GOT3 (cell line): ENCODE measurements at places on chromosomes 7 and 10.

- DNase-seq: no peak
These were observed 16.6 kb upstream of the FAS start for GRCh38 chr10:88974012-88974411.

- DNase-seq: no peak
These were observed 233.1 kb downstream of the PARD3 start for GRCh38 chr10:34581801-34582532.

- DNase-seq: no peak
These were observed 62.1 kb downstream of the CRPPA start for GRCh38 chr7:16359216-16359615.

GRCh38 chr7:21542891-21543527 lies at the start of gene DNAH11:
Gene DNAH11 (plus strand): TSS chr7:21543039. CDS start chr7:21543246, 207 bp downstream.
- DNase-seq: no peak

DNA sequence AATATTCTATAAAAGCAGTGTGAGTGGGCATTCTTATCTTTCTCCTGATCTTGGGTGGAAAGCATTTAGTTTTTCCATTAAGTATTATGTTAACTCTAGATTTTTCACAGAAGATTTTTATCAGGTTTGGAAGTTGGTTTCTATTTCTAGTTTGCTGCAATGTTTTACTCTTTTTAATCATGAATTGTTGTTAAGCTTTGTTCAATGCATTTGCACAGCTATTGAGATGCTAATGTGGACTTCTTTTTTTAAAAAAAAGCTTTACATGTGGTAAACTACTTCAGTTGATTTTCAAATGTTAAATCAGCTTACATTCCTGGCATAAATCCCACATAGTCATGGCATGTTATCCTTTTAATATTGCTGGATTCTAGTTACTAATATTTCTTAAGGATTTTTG lies 363.6 kb upstream of the NRP1 start:
- no peak for DNase-seq

- no peak for DNase-seq
These were observed at the start of gene CDHR1 for GRCh38 chr10:84194424-84195043. Gene CDHR1 (plus strand): TSS chr10:84194537. CDS start chr10:84194761, 224 bp downstream.

GRCh38 chr7:31492086-31492485 lies 21.8 kb upstream of the ITPRID1 start:
- DNase-seq: no peak

DNA sequence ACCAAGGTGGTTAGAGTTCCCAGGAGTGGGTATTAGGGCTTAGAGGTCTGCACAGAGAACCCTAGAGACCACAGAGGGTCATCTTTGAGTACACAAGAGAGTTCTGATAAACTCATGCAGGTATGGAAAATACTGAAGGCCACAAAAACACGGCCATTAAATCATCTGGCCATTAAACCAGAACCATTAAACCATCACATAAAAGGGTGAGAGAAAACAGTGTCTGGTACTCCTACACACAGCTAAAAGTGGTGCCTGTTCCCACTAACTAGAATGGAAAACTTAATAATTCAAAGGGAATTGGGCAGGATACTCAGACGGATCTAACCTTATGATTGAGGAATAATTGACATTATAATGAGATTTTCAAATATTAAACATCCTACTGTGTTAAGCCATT lies 679.4 kb downstream of the TNS3 start:
- DNase-seq: no peak

DNA sequence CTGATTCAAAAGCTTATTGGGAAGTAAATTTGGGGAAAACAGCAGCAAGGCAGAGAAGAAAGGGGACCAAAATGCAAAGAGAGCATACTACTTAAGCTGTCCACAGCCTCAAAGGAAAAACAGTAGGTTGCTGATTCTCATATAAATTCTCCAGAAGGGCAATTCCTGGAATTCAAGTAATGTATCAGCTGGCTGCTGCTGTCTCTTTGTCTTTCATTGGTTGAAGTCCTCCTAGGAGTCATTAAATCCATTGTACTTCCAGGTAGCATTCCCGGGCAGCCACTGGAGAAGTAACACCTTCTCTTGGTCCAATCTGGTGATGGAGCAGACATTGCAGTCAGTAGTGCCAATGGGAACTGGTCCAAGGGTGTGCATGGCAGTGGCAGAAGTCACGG lies 22.7 kb downstream of the BET1 start:
- no peak for DNase-seq

DNA sequence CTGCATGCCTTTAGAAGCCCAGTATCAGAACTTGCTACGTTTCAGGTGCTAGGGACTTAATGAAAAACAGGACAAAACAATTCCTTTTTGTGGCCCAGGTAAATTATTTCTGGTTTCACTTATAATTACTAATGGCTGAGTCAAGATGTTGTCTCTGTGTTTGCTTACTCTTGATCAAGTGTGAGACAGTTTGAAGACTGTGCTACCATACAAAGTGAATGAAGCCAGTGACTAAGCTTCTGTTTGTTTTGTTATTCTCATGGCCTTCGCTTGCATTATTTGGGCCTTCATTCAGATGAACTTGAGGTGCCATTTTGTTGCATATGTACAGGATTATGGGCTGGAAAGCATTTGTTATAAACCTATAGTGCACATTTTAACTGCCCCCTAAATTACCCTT lies 17.9 kb downstream of the SMNDC1 start:
- no peak for DNase-seq

DNA sequence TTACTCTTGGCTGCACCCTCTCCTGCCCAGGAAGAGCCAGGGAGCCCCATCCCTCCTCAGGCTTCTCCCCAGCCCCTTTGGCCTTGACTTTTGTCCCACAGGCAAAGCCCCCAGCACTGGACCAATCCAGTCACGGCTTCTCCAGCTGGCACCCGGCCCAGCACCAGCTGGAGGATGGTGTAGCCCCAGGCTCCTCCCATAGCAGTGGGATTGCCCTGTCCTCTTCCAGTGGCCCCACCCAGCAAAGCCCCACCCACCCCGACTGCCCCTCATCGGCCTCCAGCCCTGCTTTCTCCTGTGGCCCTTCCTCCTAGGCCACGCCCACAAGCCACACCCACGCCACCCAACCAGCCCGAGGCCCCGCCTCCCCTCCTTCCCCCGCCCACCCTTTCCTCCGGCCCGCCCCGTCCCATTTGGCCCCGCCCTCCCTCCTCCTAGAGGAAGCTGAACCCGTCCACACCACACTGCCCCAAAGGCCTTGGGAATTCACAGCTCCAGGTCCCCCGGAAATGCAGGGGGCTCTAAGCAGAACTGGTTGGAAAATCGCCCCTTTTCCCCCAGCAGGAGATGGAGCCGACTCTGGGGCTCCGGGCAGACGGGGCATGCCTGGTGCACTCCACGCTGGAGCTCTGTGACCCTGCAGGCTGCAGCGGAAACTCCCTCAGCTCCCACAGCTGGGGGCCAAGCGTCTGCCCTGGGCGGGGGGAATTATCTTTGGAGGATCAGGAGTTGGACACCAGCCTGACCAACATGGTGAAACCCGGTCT lies 25.2 kb downstream of the GET4 start:
- no peak for DNase-seq

- DNase-seq: no peak
These were observed 450.9 kb upstream of the VSTM2A start for GRCh38 chr7:54091322-54091721.

DNA sequence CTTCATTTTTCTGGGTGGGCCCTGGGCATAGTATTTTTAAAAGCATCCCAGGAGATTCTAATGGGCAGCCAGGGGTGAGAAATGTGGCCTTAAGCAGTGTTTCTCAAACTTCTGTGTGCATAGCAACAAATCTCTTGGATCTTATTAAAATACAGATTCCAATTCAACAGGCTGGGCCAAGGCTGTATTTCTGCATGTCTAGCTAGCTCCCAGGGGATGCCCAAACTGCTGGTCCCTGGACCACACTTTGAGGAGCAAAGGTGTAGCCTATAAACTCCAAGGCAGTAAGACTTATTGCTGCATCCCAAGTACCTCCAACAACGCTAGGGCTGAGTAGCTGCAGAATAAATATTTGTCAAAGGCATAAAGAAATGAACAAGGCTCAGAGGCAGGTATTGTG lies 292.9 kb upstream of the ZMIZ1 start:
- DNase-seq: no peak

DNA sequence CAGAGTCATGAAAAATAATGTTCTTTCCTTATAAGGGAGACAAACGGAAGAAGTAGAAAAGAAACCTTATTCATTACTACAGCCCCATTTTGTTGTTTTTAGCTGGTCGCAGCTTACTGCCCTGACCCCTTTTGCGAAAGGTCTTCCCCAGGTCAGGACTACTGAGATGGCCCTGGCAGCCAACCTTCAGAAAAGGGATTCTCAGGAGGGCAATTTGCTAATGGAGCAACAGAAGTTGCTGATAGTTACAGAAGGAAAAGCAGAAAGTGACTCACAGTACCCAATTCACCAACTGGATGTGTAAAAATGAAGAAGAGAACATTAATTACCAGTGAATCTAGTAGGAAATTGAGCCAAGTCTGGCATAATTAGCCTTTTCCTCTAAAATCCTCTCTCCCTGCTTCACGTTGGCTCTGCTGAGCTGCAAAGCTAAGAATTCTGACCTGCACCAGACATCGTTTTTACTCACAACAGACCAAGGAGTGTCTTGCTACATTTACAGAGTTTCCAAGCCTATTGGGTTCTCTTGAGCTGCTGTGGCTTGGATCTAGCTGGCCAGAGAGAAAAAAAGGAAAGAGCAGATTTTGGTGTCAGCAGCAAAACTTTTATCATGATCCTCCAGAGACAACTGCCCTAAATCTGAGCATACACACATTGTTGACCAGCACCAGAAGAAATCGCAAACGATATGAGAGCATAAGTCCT lies 499.9 kb upstream of the FZD8 start:
- no peak for DNase-seq

- DNase-seq: no peak
These were observed 19.1 kb downstream of the ABLIM1 start for GRCh38 chr10:114638821-114639625.

DNA sequence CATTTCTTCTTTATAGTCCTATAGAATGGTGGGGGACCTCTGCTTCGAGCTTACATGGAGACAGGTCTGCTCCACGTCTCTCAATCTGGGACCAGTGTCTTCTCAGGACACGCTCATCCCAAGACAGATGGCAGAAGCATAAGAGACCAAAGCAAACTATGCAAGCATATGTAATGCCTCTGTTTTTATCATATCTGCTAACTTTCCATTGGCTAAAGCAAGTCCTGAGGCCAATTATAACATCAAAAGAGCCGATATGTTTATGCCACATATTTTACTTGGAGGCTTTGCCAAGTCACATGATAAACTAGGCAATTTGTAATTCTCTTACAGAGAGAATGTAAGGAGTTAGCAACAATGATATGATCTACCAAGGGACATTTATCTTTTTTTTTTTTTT lies 102.6 kb upstream of the NRBF2 start:
- DNase-seq: no peak

GRCh38 chr7:74375726-74376220 lies 77.9 kb upstream of the GTF2IRD1 start:
- DNase-seq: no peak

DNA sequence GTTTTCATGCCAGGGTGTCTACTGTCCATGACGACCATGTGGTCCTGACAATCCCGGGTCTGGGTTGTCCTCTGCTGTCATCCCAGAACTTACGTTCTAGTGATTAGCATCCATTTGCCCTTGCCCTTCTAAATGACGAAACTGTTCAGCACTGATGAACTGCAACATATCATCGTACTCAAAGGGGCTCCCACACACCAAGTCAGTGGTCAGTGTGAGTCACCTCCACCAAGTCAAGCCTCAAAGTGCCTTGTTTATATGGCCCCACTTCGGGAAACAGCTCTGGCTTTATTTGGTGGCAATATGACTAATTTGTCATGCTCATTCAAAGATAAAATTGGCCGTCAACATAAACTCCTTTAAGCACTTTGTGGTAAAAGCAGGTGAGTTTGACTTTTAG lies 110.7 kb downstream of the FRMD4A start:
- no peak for DNase-seq

- no peak for DNase-seq
These were observed 168.7 kb downstream of the CUX1 start for GRCh38 chr7:101985903-101986734.

DNA sequence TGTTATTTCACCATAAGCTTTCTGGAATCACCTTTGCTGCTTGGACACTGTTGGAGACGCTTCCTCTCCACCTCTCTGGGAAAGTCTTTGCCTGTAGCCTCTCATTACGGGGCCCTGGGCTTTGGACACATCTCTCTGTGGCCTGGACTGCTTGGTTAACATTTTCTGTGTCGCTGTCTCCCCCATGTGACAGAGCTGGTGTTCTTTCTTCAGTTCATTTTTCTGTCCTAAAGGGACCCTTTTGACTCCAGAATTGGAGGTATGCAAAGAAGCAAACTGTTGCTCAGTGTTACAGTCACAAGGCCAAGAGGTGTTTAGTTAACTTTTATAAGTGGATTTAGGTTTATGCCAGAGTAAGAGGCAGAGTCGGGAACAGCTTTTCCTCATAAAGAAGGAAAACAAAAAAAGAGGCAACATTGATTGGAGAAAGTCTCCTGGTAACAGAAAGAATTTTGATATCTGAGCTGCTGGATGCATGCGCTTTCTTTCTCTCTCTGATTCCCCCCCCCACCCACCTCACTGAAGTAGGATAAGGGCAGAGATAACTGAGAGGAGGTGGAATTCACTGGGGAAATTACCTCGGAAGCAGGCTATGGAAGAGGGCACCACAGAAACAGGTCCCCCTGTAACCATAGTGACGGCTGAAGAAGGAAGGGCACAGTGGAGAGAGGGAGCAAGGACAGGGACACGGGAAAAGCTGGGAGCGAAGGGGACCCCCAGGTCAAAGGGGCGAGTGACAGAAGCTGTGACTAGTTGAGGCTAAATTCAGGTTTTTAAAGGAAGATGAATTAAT lies 57.8 kb downstream of the LGI1 start:
- DNase-seq: no peak

- DNase-seq: no peak
These were observed 30.5 kb downstream of the LRMDA start for GRCh38 chr10:75461672-75462649.

DNA sequence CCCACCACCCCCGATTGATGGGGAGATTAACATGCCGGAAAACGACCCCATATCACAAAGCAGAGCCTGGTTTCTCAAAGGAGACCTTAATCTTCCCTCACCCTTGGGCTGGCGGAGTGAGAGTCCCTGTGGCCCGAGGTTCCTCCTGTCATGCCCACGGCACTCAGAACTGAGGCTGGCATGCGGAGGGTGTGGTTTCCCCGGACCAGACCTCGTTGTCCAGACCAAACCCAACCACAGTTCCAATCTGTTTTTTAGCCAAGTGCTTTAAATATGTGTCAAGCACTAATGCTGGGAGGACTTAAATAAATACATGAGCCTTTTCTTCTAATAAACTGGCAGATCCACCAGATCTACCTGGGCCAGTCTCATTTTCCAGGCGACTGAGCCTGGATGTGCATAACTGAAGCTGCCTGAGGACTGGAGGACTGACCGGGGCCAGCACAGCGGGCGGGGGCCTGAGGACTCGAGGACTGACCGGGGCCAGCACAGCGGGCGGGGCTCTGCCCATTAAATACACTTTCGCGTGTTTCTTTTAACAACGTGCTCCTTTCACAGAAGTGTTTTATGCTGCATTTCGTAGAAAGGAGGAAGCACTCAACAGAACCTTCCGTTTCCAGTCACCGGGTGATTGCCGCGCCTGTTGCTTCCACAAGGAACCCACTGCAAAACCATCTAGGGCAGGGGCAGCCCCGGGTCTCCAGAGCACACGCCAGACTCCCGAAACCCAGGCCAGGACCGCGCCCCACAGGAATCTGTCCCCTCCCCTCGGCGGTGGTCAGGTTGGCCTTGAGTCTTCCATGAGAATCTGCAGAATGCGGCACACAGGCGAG lies 334.6 kb downstream of the PTPRN2 start:
- no peak for DNase-seq

GRCh38 chr10:13347043-13347499 lies 1.0 kb downstream of the SEPHS1 start:
- DNase-seq: no peak

- no peak for DNase-seq
These were observed 184.7 kb downstream of the DGKB start for GRCh38 chr7:14717816-14718215.

GRCh38 chr7:53315981-53316380 lies 280.5 kb downstream of the POM121L12 start:
- no peak for DNase-seq
